ENCODE measurements at places on chromosomes 7 and 10.

- DNase-seq: no peak
Observed at GRCh38 chr7:39084349-39084748, 106.6 kb downstream of the POU6F2 start.

- DNase-seq: no peak
Observed at GRCh38 chr10:79192677-79193003, 123.9 kb downstream of the ZMIZ1 start.

DNA sequence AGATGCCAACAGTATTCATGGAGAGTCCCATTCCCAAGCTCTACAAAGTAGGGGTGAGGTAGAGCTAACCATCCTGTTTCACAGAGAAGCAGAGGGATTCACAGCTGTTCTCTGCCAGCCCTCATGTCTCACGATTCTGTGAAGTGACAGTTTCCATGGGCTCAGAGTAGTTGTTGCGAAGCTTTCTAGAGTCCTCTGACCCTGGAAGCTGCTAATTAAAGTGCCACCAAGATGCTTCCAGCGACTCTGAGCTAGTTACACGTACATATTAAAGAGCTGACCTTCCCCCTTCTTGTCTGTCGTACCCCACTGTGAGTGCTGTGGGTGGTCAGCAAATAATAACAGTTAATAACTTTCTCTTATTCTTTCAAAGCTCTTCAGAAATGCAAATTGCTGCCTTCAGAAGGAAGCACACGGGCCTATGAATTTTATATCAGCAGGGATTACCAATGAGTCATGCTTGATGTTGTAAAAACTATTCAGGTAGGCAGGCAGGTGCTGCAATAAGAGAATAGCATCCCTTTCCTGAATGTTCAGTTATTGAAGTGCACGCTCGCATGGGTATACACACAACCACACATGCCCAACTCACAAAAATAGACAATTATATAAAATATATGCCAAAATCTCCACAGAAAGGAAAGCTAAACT, 34.1 kb downstream of the DNAJB9 start:
- no peak for DNase-seq

DNA sequence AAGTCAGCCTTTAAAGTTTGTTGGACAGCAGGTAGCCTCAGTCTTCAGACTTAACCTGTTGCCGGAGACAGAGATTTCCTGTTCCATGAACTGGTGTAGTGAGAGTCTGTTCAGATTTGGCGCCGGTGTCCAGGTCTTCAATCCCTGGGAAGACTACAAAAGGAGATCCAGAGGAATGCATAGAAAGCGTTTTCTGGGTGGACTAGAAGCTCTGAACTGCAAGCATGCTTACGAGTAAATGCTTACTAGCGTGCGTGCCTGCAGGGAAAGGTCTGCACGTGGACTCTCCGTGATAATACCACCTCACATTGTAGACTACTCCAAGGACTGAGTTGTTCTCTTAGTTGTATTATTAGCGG, 878 bp downstream of the GLRX3 start:
- no peak for DNase-seq

- no peak for DNase-seq
Observed at GRCh38 chr7:15580604-15581351, 19.0 kb upstream of the AGMO start.

GRCh38 chr10:14500172-14500765, 169.5 kb upstream of the FRMD4A start:
- DNase-seq: no peak

DNA sequence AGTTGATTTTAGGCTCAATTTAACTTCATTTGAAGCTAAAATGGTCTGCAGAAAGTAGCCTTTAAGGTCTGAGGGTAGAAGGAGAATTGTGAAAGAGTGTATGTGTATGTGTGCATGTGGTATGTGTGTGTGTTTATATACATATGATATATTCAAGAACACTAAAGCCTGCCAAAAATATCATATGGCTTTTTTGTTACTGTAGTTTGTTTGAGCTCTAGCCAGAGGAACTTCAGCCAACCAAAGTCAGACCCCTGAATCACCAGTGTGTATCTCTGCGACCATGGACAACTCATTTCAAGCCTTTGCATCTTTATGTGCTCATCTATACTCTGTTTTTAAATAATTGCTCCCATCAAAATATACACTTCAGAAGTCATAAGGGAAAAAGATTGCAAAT, 58.4 kb upstream of the HDAC9 start:
- no peak for DNase-seq

DNA sequence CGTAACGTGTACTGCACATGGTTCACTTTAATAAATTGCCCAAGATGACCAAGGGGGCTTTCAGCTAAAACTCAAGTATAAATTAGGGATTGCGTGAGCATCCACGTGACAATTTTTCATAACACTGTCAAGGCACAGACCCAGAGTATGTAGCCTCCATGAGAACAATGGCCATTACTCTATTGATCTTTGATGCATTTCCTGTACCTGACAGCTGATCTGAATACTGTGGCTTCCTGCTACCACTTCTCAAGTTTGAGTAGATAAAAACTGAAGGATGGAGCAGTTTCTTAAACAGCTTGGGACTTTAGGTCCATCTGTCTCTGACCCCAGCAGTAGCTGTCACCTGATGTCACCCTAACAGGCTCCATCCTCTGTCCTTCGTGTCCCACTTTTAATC, 98.9 kb downstream of the ABCC2 start:
- no peak for DNase-seq

GRCh38 chr10:102677331-102678067, 33.2 kb downstream of the TRIM8 start:
- DNase-seq: no peak

DNA sequence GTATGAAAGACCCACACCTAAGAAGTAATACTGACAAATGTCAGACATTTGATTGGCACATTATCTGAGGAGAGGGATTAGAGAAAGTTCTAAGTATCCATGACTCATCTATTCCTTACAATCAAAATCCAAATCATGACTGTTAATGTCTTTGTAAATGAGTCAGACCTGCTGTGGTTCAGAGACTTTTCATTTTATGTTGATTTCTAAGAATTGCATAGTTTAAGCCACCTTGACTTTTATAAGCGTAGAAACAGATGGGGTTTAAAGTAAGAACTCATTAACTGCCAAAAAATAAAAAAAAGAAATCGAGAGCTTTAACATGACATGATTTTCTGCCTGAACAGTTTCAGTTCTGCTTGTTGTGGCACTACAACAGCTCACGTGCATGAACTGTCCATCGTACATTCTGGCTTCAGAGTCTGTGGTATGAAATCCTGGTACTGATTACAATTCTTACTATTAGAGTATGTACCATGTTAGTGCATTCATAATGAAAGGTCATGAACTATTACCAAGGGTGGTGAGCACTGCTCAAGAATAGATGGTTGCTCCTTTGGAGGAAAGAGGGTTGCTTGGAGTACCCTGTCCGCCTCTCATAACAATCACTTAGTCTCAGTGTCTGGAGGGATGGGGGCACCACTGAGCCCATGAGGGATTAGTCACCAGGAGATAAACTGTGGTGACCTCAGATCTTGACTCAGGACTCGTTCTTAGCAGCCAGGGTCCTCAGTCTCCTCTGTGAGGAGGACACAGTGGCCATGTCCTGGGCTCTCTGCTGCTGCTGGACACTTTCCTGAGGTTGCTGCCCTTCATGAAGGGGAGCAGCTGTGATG, 42.2 kb downstream of the ACSM6 start:
- DNase-seq: no peak

- DNase-seq: no peak
Observed at GRCh38 chr10:805620-806305, 116.3 kb upstream of the DIP2C start.

DNA sequence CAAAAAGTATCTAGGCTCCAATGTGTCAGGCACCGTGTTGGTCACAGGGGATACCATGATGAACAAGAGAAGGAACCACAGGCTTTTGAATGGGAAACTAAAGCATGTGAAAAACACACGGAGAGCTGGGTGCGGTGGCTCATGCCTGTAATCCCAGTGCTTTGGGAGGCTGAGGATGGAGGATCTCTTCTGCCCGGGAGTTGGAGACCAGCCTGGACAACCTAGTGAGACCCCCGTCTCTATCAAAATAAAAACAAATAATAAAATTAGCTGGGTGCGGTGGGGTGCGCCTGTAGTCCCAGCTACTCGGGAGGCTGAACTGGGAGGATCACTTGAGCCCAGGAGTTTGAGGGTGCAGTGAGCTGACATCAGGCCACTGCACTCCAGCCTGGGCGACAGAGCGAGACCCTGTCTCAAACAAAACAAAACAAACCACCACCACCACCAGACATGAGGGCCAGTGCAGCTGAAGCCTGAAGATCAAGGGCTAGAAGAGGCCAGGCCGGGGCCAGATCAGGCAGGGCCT, 611 bp upstream of the COPS6 start:
- DNase-seq: no peak

- DNase-seq: no peak
Observed at GRCh38 chr7:132609222-132609621, 33.0 kb upstream of the PLXNA4 start.

GRCh38 chr7:156829669-156830336, 63.2 kb downstream of the LMBR1 start:
- no peak for DNase-seq

DNA sequence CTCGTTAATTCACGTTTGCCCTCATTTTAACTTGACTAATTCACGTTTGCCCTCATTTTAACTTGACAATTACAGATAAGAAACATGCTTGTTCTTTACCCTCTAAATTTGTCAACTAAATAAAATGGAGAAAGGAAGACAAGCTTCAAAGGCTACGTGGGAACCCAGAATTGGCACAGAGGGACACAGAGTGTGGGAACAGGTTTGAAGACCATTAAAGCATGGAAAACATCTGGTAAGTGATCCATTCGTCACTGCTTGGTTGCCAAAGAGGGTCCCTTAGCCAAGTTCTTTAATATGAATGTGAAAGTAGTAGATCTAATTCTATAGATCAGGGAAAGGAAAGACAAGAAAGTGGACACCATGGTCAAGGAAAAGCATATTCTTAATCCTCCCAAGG, 57.2 kb downstream of the ITIH5 start:
- no peak for DNase-seq

DNA sequence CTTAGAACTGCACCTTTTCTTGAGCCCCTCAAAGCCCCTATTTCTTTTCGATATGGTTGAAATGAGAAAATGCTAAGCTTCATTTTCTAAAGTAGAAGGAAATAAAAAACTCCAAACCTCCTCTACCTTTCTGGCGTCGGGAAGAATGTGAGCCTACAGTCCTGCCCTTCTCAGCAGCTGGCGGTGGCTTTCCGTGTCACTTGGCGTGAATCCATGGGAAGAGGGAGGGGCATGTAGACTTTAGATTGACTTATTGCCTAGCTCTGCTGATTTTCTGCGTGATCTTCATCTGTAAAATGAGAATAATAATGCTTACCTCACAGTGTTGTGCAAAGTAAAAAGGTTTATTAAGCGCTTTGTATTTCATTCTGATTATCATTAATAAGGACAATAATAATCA, 35.0 kb downstream of the PRR15 start:
- no peak for DNase-seq

DNA sequence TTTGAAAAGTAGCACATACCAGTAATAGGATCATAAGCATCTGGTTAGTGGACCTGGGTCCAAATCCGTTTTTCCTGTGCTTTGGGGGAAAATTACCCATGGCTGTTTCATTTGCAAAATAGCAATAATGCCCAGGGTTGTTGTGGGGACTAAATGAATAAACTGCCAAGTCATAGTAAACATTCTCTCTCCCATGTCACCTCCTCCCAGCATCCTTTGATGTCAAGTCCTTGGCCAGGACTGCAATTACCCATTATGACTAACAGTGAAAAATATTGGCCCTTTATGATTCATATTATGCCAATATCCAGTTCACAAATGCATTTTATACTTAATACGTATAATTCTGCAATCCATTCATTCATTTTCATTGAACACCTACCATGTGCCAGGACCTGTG, 23.0 kb downstream of the TOMM7 start:
- DNase-seq: no peak

GRCh38 chr7:151785681-151785965, 91.3 kb downstream of the PRKAG2 start:
- DNase-seq: no peak

- no peak for DNase-seq
Observed at GRCh38 chr7:103154042-103154441, 5.1 kb upstream of the NAPEPLD start.

DNA sequence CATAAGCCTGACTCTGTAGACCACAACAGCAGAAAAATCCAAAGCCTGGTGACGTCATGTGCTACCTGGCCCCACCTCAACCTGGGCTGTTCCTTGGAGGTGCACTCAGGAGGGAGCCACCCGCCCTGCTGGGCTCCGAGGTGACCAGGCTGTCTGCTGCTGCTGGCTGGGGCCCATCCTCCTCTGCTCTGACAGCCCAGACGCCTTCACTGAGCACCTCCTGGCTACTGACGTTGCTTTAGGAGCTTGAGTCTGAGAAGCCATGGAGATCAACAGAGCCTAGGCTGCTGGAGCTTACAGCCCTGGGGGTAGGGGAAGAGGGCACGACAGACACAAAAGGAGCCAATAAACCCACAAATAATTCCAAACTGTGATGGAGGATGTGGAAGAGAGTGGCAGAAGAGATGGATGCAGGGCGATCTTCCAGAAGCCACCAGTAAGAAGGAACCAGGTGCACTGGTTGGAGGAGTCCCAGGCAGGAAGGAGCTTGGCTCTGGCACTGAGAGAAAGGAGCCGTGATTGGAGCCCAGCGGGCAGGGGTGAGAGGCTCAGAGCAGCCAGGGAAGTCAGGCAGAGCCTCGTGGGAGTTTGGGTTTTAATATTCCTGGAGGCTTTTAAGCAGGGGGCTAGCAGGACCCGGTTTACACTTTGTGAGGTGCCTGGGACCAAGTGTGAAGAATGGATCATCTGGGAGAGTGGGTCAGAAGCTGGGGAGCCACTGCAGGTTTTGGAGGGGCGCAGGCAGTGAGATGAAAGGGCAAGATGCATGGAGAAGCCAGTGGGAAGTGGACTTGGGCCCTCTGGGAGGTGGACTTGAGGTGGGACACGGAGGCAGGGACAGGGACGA, 1.7 kb upstream of the PTPRE start:
- no peak for DNase-seq

- no peak for DNase-seq
Observed at GRCh38 chr10:110399106-110399964, 94.6 kb upstream of the SMNDC1 start.

- DNase-seq: no peak
Observed at GRCh38 chr7:42931447-42931833, 534 bp downstream of the PSMA2 start.

Data from central memory CD4-positive, alpha-beta T cell (primary cell).